ENCODE measurements at places on chromosomes 6 and 20.

GRCh38 chr6:37636801-37637561 is 60.7 kb downstream of the MDGA1 start:
- DNase-seq, result no peak

DNA sequence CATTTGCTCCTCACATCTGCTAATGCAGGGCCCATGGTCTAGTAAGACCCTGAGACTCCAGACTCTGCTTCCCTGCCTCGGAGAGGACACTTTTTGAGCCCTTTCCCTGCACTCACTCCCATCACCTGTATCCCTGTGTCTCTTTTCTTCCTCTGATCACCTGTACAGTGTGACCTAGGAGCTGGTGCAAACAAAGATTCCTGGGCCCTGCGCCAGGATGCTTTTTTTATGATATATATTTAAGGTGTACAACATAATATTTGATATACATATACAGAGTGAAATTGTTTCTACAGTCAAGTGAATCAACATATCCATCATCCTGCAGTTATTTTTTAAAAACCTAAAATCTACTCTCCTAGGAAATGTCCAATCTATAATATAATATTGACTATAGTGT is 355.4 kb downstream of the MAFB start:
- DNase-seq, result no peak

DNA sequence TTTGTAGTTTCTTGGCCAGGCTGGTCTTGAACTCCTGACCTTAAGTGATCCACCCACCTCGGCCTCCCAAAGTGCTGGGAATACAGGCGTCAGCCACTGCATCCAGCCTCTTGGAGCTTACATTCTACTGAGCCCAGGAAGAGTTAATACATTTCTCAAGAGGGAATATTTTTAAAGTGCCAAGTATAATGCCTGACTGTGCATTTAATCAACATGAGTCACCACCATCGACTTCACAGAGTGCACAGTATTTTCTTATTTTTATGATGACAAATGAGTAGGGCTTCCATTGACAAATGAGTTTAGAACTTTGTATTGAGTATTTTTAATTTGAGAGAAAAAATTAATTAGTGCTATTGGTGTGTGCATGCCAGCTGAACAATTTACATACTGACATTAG is 72.2 kb downstream of the SASH1 start:
- no peak for DNase-seq

GRCh38 chr6:154157706-154158105 is 118.7 kb downstream of the OPRM1 start:
- DNase-seq, result no peak

DNA sequence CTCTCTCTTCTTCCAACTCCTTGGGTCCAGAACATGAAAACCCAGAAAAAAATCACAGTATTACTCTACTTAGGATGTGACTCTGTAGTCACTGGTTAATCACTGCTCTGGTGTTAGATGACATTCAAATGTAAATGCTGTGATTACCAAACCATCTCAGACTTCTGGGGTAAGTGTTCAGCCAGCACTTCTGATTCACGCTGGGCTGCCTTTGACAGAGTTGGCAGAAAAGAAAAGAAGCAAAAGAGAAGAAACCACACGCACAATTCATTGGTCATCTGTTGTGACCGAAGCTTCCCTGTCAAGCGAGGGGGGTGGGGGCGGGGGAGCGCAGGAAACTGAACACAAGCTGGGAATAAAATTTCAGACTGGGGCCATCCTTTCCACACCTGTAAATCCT is 82.7 kb downstream of the PSMG4 start:
- DNase-seq, result no peak

DNA sequence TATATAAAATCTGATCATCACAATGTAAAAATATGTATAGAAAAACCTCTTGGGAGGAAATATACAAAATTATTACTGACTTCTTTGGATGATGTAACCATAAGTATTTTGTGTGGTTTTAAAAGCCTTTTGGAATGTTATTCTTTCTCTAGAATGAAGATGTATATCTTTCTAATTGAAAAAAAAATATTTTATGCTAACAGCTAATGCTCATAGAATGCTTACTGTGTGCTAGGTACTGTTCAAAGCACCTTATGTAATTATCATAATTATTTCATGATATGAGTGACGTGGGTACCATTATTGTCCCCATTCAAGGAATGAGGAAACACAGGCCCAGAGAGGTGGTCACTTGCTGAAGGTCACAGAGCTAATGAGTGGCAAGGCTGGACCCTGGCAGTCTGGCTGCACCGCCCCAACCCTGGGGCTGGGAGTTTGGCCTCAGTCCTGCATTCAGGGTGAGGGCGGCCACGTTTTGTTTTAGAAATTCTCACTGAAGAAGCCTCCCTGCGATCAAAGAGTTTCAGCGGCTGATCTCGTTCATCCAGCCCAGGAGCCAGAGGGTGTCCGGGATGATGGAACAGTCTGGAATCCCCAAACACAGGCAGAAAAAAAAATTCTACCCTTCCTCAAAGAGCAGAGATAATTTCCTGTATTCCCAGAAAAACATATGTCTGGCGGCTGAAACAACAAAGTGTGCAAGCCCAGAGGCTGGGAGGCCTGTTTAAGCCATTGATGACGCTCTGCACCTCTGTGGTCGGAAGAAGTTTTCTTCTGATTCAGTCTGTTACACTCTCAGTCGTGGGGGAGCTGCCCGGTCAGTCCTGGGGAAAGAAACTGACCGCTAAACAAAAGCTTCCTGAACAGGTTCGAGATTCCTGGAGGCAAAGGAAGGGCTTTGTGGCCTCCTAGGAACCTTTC is 37.3 kb downstream of the TFEB start:
- no peak for DNase-seq

DNA sequence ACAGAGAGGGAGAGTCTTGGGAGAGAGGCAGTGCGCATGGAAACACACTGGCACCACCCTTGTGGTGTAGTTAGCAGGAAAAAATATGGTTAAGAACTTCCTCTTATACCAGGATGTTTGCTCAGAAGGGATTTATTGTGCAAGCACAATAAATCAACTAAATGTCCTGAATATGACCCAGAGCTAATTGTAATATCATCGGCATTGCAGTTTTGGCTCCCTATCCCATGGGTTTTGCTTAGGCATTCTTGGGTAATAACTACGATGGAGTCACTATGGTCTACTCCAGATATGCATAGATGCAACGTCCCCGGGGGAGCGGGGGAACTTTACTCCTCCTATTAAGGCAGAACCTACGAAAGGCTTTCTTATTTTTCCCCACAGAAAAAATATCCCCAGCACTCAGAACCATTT is 751.6 kb downstream of the EYS start:
- DNase-seq, result no peak

DNA sequence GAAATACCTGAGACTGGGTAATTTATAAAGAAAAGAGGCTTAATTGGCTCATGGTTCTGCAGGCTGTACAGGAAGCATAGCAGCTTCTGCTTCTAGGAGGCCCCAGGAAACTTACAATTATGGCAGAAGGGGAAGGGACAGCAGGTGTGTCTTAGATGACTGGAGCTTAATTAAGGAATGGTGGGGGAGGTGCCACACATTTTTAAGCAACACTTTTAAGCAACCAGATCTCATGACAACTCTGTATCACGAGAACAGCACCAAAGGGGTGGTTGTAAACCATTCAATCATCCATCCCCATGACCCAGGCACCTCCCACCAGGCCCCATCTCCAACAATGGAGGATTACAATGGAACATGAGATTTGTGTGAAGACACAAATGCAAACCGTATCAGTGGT is 26.9 kb downstream of the FIG4 start:
- DNase-seq, result no peak

GRCh38 chr6:170202416-170203135 is 88.3 kb downstream of the DLL1 start:
- DNase-seq, result no peak

- no peak for DNase-seq
Measured at GRCh38 chr6:156282087-156282486, 495.1 kb upstream of the ARID1B start.

DNA sequence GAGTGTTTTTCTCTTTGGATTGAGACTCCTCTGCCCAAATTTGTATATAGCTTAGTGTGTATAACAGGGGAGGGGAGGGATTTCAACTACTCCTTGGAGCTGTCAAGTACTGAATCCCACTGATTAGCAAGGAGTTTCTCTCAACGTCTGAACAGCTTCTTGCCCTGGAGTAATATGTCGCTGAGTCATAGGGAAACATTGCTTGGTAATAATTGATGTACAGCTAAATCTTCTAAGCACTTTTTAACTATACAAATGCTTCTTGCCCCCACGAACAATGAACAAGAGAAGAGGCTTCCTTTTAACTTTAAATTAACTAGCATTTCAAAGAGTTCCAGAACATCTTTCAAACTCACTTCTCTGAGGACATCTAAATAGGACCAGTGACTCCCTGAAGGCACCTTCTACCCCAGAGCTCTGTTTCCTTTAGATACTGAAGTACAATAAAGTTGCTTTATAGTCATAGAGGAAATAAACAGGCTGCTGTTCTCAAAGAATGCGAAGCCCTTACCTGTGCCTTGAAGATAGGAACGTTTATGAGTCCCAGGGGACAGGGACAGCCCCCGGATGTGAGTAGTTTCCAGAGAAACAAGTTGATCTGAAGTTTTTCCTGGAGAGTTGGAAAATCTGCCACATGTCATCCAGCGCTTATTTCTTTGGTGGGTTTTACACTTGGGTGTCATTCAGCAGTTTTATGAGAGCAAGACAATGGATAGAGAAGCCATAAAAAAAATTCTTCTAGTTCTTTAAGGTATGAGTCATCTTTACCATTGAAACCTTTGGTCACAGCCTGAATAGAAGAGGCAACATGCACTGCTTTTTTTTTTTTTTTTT is 462.5 kb upstream of the BTBD3 start:
- no peak for DNase-seq

DNA sequence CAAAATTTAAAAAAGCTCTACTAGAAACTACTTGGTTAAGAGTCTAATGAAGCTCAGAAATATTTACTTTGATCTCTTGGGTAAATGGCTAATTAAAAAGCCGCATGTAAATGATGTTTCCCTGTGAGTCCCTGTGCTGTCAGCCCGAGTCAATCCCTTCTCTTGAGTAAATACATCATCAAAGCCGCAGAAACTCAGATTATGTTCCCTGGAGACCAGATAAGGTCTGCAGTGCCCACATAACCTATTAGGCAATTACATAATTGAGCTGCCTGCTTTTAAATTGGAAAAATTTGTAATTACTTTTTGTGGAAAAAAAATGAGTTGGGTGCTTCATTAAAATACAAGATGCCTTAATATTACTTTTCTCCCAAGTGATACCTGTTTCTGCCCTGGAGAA is 83.1 kb downstream of the KIZ start:
- no peak for DNase-seq

DNA sequence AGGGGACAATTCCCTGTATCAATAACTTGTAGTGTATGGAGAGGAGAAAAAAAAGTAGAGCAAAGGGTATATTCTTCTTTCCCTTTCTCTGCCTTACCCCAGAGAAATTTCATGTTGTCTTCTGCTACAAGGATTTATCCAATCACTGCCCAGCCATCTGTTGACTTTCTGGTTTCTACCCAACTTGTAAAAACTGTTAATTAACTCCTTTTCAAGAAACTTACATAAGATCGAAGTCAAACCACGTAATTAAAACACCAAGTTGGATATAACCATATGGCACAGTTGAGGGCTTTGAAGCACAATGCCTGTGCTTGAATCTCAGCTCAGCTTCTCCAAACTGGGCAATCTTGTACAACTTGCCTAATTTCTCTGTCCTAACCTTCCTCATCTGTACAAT is 99.5 kb downstream of the MAN1A1 start:
- no peak for DNase-seq

DNA sequence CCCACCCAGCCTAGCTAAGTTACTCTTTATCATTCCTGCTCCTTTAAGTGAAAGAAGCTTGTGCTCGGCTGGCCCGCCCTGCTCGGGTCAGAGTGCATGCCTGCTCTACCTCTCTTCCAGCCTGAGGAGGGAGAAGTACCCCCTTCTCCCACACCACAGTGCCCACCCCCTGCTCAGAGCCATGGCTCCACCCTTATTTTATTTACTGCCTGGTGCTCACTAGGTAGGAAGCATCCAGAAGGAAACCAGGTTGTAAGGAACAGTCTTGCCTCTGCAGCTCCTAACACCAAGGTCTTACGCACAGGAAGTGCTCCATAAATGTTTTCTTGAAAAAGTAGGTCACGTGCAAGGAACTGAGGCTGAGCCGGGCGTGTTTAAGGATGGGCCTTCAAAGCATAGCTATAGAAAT is 105.7 kb upstream of the SNX9 start:
- no peak for DNase-seq

- DNase-seq, result no peak
Measured at GRCh38 chr6:11222385-11223277, 9.8 kb downstream of the NEDD9 start.

GRCh38 chr6:90947184-90948064 is 360.6 kb upstream of the MAP3K7 start:
- no peak for DNase-seq

DNA sequence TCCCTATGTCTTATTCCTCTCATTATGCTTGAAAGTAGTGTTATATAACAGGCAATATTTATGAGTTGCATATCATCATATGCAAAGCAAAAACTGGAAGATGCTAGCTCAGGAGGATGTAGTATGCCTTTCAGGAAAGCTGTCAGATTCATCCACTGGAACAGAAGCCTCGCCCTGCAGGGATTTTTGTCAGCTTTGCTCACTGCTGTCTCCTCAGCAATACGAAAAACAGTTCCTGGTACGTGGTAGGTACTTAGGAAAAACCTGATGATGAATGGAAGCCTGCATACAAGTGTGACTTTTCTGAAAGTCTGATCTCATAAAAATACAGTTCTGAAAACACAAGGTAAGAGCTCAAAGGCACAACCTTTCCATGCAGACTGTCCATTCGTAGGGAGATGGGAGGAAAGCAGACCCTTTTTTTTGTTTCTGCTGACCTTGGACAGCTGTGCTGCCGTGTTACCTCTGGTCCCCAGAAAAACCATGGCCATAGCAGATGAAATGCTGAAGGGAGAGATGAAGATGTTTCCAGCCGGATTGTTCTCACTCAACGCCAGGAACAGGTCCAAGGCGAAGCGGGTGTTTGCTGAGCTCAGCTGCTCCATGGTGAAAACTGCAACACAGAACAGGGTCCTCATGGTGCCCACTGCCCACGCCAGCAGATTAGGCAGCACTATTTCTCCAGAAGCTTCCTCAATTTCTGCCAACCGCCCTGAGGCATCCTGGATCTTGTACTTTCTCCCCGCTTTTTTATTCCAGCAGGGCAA is 1.5 kb downstream of the SERPINB1 start:
- no peak for DNase-seq

GRCh38 chr6:16180696-16181438 is 52.0 kb downstream of the MYLIP start:
- DNase-seq, result no peak

- DNase-seq, result no peak
Measured at GRCh38 chr20:37071481-37071911, 24.3 kb downstream of the RBL1 start.

- DNase-seq, result no peak
Measured at GRCh38 chr6:39295611-39296011, 18.6 kb downstream of the KCNK17 start.

- DNase-seq, result no peak
Measured at GRCh38 chr6:104784884-104785283, 74.8 kb downstream of the HACE1 start.

GRCh38 chr6:121548131-121548530 is 112.7 kb downstream of the GJA1 start:
- DNase-seq, result no peak

- no peak for DNase-seq
Measured at GRCh38 chr20:17849901-17850683, 118.5 kb downstream of the SNX5 start.

- no peak for DNase-seq
Measured at GRCh38 chr6:159108426-159108985, 60.7 kb upstream of the FNDC1 start.

Measured in cerebellar nuclear complex (tissue), 1 donor.